ENCODE measurements at places on chromosomes 2 and 18. TPM values are rescaled to one million over a fixed set of nuclear protein-coding genes. Genes with fewer than 3 reads are reported as not detected.

Gene DLGAP1
- total RNA-seq: 9.8 TPM

GRCh38 chr2:115129536-115129935, 687.1 kb downstream of the DPP10 start:
- no peak for DNase-seq

GRCh38 chr2:201024518-201024917, 47.0 kb downstream of the HYCC2 start:
- DNase-seq: no peak

DNA sequence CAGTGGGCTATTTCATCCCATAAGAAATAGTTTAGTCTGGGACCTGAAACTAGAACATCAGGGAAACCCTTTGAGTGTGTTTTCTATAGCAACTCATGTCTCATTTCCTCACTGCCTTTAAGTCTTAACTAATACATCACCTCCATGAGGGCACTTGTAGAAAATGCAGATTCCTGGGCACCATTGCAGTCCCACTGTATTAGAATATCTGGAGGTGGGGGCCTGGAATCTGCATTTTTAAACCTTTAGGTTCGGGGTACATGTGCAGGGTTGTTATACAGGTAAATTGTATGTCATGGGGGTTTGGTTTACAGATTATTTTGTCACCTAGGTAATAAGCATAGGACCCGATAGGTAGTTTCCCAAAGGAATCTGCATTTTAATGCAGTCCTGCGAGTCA, 87.4 kb downstream of the ARHGEF33 start:
- DNase-seq: no peak

DNA sequence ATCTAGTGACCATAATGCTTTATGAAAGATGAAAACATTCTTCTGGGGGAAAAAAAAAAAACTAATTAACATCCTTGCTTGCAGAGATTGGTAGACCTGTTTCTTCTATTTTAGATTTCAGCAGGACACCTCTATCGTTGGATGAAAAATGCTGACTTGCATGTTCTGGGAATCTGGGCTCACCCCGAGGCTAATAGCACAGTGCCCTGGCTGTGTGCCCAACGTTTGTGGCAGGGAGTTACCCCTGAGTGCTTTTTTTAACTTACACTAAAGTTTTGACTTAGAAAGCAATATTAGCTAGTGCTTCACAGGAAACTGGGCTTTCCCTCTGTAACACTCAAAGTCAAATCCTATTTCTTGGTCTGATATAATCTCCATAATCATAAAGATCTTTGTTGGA, 233.2 kb downstream of the SLC8A1 start:
- peak; percentile 67 for DNase-seq

DNA sequence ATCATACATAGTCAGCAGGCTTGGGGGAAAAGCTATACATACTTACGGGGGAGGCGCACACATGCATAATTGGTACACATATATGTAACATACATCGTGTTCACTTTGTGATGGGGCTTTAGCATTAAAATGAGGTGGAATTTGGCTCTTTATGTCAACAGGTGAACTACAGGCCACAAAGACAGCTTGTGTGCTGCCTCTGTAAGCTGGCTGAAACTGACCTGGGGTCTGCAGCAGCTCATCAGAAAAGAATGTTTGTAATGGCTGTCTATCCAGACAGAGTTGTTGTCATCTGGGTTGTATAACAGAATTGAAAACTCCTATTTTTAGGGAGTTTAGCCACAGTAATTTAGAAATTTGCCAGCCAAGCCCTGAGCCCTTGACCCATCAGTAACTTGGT, 4.7 kb upstream of the KCNG3 start:
- no peak for DNase-seq

Gene MDH1B
- 4.0 TPM for total RNA-seq

GRCh38 chr18:46333431-46334135, 229.4 kb downstream of the HAUS1 start:
- no peak for DNase-seq

Gene TMEM163
- total RNA-seq: 1.00 TPM

- peak; percentile 73 for DNase-seq
Measured at GRCh38 chr18:63161761-63162195, 157.8 kb downstream of the BCL2 start.

DNA sequence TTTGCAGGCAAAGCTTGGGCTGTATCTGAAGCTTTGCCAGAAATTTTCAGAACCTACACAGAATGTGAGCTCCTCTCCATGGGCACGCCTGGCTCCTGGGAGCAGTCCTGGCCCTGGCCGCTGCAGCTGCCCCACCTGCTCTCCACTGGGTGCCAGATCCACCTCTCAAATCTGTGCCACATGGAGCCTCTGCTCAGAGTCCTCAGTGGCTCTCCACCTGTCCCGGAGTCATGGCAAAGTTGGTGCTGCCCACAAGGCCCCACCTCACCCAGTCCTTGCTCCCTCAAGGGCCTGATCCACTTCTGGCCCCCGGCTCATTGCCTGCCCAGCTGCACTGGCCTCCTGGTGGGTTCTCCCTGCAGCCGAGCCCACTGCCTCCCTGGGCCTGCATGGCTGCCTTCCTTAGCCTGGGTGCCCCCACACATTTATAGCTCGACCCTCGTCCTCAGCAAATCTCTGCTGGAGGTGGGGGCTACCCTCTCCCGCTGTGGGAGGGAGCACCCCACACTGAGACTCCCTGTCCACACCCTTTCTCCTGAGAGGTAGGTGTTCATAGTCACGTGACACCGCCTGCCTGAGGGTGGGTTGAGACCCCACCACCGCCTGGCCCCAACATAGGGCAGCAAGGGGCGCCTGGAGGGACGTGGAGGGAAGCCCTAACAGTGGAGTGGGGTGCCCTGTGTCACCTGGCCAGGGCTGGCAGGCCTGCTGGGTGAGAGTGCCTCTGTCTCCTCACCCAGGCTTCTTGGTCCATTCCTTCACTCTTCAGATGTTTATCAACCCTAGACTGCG, 224.1 kb downstream of the SH3RF3 start:
- no peak for DNase-seq

- DNase-seq: no peak
Measured at GRCh38 chr2:36951027-36951518, 15.3 kb downstream of the STRN start.

- no peak for DNase-seq
Measured at GRCh38 chr2:165522719-165523118, 53.2 kb downstream of the CSRNP3 start.

Gene GCA
- 12.5 TPM for total RNA-seq

Data from ovary (tissue), 10 donors.